Tibial nerve (tissue), 4 donors: ENCODE measurements at places on chromosomes 1 and 21.

- no peak overlapping the region for H3K27ac ChIP-seq
- DNase-seq = peak; percentile 50
- no peaks in the 10 kb centered on the region for H3K4me1 ChIP-seq
- no peaks in the 10 kb centered on the region for H3K27me3 ChIP-seq
Observed at GRCh38 chr1:182350839-182351238, 40.8 kb downstream of the GLUL start.

GRCh38 chr1:94796266-94796665 lies 23.9 kb upstream of the SLC44A3 start:
- peaks cover 27% of the 10 kb centered on the region for H3K4me1 ChIP-seq
- no peaks in the 10 kb centered on the region for H3K36me3 ChIP-seq
- H3K4me3 ChIP-seq = no peak overlapping the region
- no peaks in the 10 kb centered on the region for H3K27me3 ChIP-seq

DNA sequence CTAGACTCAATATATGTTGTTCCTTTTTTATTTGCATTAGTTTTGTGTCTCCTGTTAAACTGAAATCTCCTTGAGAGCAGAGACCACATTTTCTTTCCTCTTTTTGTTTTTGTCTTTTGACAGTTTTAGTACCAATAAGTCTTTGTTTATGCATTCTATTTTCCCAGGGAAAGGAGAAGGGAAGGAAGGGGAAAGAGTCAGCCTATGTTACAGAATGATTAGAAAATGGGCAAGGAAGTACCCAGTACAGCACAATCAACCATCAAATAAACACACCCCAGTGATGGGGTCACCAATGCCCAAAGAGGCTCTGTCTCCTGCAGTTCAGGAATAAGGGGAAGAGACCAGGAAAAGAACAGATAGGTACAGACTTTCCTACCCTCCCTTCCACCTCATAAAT lies 10.1 kb downstream of the ZBTB37 start:
- no peak overlapping the region for H3K27ac ChIP-seq
- H3K4me1 ChIP-seq = no peaks in the 10 kb centered on the region
- no peaks in the 10 kb centered on the region for H3K27me3 ChIP-seq
- DNase-seq = no peak
- H3K36me3 ChIP-seq = no peaks in the 10 kb centered on the region
- no peak overlapping the region for H3K4me3 ChIP-seq

DNA sequence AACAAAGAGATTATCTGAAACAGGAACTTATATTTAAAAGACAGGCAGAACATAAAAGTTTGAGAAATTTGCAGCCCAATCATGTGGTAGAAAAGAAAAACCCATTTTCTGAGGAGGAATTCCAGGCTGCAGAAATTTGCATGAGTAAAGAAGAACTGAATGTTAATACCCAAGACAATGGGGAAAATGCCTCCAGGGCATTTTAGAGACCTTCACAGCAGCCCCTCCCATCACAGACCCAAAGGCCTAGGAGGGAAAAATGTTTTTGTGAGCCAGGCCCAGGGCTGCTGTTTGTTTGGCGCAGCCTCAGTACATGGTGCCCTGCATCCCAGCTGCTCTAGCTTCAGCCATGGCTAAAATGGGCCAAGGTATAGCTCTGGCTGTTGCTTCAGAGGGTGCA lies 554.3 kb upstream of the CHRM3 start:
- H3K36me3 ChIP-seq = no peaks in the 10 kb centered on the region
- no peaks in the 10 kb centered on the region for H3K4me1 ChIP-seq
- no peaks in the 10 kb centered on the region for H3K27me3 ChIP-seq

GRCh38 chr1:19557609-19558051 lies 72.3 kb upstream of the CAPZB start:
- H3K4me3 ChIP-seq = no peak overlapping the region
- H3K4me1 ChIP-seq = no peaks in the 10 kb centered on the region
- H3K27ac ChIP-seq = no peak overlapping the region
- H3K36me3 ChIP-seq = no peaks in the 10 kb centered on the region
- no peaks in the 10 kb centered on the region for H3K27me3 ChIP-seq
- DNase-seq = no peak

DNA sequence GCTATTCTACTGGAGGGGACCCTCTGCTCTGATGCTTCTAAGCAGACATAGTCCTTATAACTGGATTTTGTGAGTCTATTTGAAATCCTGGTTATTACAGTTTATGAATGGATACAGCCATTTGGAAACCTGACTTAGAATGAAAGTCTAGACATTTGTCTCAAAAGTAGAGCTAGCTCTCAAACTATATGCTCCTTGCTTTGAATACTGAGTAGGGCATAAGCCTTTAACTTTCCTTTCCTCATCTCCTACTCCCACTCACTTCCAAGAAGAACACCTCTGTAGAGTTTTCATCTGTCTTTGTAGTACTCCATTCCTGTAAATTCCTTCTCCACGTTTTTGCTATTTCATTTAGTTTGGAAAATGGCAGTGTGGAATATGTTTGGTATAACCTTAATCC lies 9.0 kb upstream of the ARID1A start:
- H3K36me3 ChIP-seq = no peaks in the 10 kb centered on the region
- H3K27ac ChIP-seq = no peak overlapping the region
- DNase-seq = no peak
- H3K4me1 ChIP-seq = peaks cover 14% of the 10 kb centered on the region
- H3K27me3 ChIP-seq = no peaks in the 10 kb centered on the region

DNA sequence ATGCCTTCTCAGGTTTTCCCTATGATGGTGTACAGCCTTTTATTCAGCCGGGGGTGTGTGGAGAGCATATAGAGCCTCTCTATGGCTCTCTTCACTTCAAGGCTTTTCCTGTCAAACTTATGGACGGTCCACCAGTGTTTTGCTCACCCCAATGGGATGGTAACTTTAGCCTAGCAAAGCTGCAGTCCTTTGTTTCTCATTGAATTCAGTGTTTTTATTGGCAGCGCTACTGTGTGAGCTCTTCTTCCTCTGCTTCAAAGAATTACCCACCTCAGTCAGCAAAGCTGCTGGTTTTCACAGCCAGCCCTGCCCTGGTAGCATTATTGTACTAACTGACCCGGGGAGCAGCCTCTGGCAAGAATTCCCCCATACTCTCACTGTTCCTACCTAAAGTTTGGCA lies 145.3 kb upstream of the RRP15 start:
- no peaks in the 10 kb centered on the region for H3K36me3 ChIP-seq
- H3K4me3 ChIP-seq = no peak overlapping the region
- no peak overlapping the region for H3K27ac ChIP-seq
- no peaks in the 10 kb centered on the region for H3K4me1 ChIP-seq

- no peaks in the 10 kb centered on the region for H3K4me1 ChIP-seq
- H3K27me3 ChIP-seq = no peaks in the 10 kb centered on the region
- no peak for DNase-seq
- H3K27ac ChIP-seq = no peak overlapping the region
- H3K4me3 ChIP-seq = no peak overlapping the region
Observed at GRCh38 chr1:40914927-40915569, 52.9 kb upstream of the CITED4 start.

GRCh38 chr21:45962531-45963231 lies 18.9 kb upstream of the COL6A1 start:
- H3K4me3 ChIP-seq = no peak overlapping the region
- no peak for DNase-seq
- no peaks in the 10 kb centered on the region for H3K36me3 ChIP-seq
- no peak overlapping the region for H3K27ac ChIP-seq
- peaks cover 22% of the 10 kb centered on the region for H3K4me1 ChIP-seq

DNA sequence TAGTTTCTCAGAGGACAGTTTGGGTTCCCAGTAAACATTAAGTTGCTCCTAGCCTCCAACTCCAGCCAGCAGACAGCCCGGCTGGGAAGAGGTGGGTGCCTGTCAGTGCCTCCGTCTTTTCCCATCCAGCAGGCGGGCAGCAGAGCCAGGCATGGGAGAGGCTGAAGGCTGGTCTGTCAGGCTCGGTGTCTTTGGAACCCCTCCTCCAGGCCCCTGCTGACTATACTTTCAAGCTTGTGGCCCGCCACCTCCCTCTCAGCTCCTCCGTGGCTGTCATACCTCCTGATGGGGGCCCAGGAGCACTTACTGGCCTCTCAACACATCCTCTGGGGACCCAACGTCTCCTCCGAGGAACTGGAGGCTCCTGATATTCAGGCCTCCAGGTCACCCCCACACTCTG lies 140.9 kb downstream of the ACTL8 start:
- H3K27ac ChIP-seq = no peak overlapping the region
- no peaks in the 10 kb centered on the region for H3K27me3 ChIP-seq
- no peak for DNase-seq
- H3K36me3 ChIP-seq = no peaks in the 10 kb centered on the region
- no peak overlapping the region for H3K4me3 ChIP-seq

GRCh38 chr1:234554218-234554697 lies 55.7 kb downstream of the IRF2BP2 start:
- no peak overlapping the region for H3K4me3 ChIP-seq
- H3K36me3 ChIP-seq = no peaks in the 10 kb centered on the region
- no peak overlapping the region for H3K27ac ChIP-seq
- H3K4me1 ChIP-seq = no peaks in the 10 kb centered on the region
- H3K27me3 ChIP-seq = no peaks in the 10 kb centered on the region

GRCh38 chr1:40635763-40636500 lies 29.6 kb downstream of the RIMS3 start:
- H3K27me3 ChIP-seq = no peaks in the 10 kb centered on the region
- no peak overlapping the region for H3K4me3 ChIP-seq
- no peak for DNase-seq
- H3K36me3 ChIP-seq = no peaks in the 10 kb centered on the region

DNA sequence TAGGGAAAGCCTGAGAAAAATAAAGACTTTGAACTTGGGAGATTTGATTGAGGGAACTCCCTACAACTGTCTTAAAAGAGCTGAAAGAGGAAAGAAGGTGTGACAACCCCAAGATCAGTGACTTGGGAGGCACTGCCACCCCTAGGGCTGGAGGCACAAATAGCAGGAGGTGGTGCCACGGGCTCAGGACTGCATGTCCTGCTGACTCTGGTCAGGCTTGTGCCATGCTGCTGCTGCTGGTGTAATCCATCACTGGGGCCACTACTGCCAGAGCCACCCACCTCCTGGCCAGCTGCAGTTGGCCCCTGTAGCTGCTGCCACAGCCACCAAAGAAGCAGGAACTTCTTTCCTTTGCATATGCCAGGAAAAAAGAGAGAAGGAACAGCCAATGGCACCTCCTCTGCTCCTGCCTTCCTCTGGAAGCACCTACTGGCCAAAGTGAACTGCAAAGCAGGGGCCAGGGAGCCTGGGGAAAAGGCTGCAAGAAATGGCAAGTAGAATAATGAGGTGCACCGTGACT lies 730.3 kb downstream of the PTPRU start:
- H3K27me3 ChIP-seq = no peaks in the 10 kb centered on the region
- H3K4me1 ChIP-seq = no peaks in the 10 kb centered on the region
- H3K36me3 ChIP-seq = no peaks in the 10 kb centered on the region
- H3K27ac ChIP-seq = no peak overlapping the region
- DNase-seq = no peak
- no peak overlapping the region for H3K4me3 ChIP-seq

- H3K27ac ChIP-seq = no peak within 1 kb of the TSS
- H3K27me3 ChIP-seq = peaks cover 93% of the 10 kb centered on the region
- DNase-seq = no peak
- H3K4me1 ChIP-seq = no peaks in the 10 kb centered on the region
- no peak within 1 kb of the TSS for H3K4me3 ChIP-seq
Observed at GRCh38 chr1:2019172-2019543, at the start of gene GABRD. Gene GABRD (plus strand): TSS chr1:2019345. CDS start chr1:2019424, 79 bp downstream.

DNA sequence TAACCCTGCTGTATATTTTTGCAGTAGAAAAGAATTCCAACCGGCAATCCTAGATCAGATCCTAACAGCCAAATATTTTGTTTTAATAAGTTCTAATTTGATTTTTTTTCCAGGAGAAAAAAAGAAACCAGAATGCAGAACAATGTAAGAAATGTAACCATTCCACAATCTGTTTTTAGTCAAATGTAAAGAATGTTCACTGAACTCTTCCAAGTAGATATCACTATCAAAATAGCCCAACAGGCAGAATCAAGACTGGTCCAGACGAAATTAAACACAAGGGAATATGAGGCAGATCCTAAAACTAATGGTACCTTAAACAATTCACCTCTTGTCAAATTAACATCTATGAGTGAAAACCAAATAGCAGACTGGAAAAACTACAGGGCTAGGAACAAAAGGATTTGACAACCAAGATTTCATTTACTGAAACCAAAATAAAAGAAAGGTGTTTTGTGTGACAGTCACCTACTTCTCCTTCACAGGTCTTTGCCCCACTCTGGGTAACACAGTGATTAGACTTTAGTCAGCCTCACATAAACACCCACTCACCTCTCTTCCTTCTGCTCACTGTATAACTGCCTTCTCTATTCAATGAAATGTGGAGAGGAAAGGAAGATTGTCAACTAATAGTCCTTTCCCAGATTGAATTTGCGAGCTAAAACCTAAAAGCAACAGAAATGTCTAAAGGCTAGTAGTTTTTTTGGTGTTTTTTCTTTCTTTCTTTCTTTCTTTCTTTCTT lies 137.9 kb downstream of the FAF1 start:
- no peaks in the 10 kb centered on the region for H3K27me3 ChIP-seq
- H3K4me1 ChIP-seq = no peaks in the 10 kb centered on the region
- DNase-seq = no peak
- H3K4me3 ChIP-seq = no peak overlapping the region
- no peaks in the 10 kb centered on the region for H3K36me3 ChIP-seq

DNA sequence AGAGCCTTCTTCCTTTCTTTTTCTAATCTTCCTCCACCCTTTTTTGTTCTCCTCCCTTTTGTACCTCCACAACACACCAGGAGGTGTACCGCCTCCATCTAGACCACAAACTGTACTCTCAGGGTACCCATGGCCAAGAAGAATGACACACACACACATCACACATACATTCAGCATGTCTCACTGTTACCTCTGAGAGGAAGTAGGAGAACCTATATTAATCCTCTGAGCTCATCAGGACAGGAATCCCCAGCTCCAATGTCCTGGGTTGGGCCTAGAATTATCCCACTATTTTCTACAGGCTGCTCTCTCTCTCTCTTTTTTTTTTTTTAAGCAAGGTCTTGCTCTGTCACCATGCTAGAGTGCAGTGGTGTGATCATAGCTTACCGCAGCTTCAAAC lies 36.7 kb downstream of the ATP2B4 start:
- no peak overlapping the region for H3K27ac ChIP-seq
- H3K4me3 ChIP-seq = no peak overlapping the region
- H3K36me3 ChIP-seq = no peaks in the 10 kb centered on the region
- H3K27me3 ChIP-seq = no peaks in the 10 kb centered on the region
- no peak for DNase-seq
- peaks cover 25% of the 10 kb centered on the region for H3K4me1 ChIP-seq
